ENCODE measurements at places on chromosomes 4 and X. TPM values are rescaled to one million over a fixed set of nuclear protein-coding genes. Genes with fewer than 3 reads are reported as not detected.

DNA sequence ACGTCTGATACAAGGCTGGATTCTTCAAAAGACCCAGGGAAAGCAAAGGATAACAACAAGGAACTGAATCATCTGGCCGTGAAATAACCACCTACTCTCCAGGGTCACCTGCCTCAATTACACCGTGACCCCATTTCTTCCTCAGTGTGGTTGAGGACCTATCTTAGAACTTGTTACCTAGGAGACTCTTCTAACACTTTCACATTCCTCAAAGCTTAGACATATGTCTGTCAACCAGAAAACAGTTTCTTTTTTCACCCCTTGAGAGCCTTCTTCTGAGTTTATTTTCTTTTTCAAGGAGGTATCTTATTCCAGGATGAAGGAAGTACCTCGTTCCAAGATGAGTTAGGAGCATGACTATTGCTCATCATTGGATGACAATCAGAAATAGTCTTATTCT lies 337.8 kb downstream of the ARHGAP24 start:
- no peaks in the 10 kb centered on the region for H3K36me3 ChIP-seq
- no peak overlapping the region for H3K27ac ChIP-seq
- H3K4me1 ChIP-seq, result no peaks in the 10 kb centered on the region
- H3K4me3 ChIP-seq, result no peak overlapping the region

DNA sequence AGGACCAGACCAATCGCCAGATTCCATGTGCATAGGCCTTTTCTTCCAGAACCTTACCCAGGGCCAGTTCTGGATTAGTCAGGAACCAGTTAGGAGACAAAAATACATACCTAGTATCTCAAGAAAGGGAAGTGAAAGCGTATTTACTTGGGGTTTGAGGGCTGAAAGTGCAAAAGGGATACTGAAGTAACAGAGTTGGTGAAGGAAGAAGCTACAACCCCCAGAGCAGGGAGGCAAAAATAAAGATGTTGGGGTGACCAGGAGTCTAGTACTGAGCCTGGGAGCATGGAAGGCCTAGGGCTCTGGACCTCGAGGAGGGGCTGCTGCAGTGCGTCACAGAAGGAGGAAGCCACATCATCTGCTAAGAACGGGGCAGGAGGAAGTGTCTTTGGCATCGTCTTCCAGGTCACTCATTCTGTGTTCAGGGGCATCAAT lies 38.3 kb downstream of the TKTL1 start:
- no peak overlapping the region for H3K4me3 ChIP-seq
- H3K4me1 ChIP-seq, result no peaks in the 10 kb centered on the region
- H3K27ac ChIP-seq, result no peak overlapping the region
- no peaks in the 10 kb centered on the region for H3K27me3 ChIP-seq
- H3K36me3 ChIP-seq, result no peaks in the 10 kb centered on the region

- H3K27ac ChIP-seq, result no peak overlapping the region
- H3K27me3 ChIP-seq, result no peaks in the 10 kb centered on the region
- H3K4me3 ChIP-seq, result no peak overlapping the region
- no peak for DNase-seq
Measured at GRCh38 chrX:74232859-74233258, 71.1 kb upstream of the ZCCHC13 start.

Gene MID1IP1
- 39.1 TPM for total RNA-seq

Gene EXOC1L
- not detected for total RNA-seq

Gene PNMA5
- not detected for total RNA-seq

GRCh38 chrX:141278306-141278705 lies 36.0 kb upstream of the SPANXC start:
- no peak for DNase-seq
- no peak overlapping the region for H3K27ac ChIP-seq
- no peaks in the 10 kb centered on the region for H3K4me1 ChIP-seq
- H3K27me3 ChIP-seq, result no peaks in the 10 kb centered on the region

DNA sequence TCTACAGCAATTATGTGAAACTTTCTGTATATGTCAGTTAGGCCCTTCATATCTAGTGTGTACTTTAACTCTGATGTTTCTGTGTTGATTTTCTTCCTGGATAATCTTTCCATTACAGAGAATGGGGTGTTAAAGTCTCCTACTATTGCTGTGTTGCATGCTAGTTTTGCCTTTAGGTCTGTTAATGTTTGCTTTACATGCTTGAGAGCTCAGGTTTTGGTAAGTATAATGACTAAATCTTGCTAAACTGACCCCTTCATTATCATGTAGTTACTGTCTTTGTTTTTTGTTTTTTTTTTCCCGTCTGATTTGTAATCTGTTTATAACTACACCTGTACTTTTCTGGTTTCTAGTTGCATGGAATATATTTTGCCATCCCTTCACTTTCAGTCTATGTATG lies 63.6 kb upstream of the UGT2B15 start:
- no peak for DNase-seq
- peak overlapping the region; percentile 74 for H3K27ac ChIP-seq
- peaks cover 38% of the 10 kb centered on the region for H3K4me1 ChIP-seq
- H3K4me3 ChIP-seq, result no peak overlapping the region

- no peaks in the 10 kb centered on the region for H3K4me1 ChIP-seq
- no peak for DNase-seq
- no peaks in the 10 kb centered on the region for H3K36me3 ChIP-seq
Measured at GRCh38 chr4:128135391-128135790, 74.3 kb downstream of the LARP1B start.

- H3K36me3 ChIP-seq, result no peaks in the 10 kb centered on the region
- H3K27ac ChIP-seq, result no peak overlapping the region
- H3K4me1 ChIP-seq, result no peaks in the 10 kb centered on the region
Measured at GRCh38 chr4:154989511-154989910, 208.4 kb downstream of the RBM46 start.

DNA sequence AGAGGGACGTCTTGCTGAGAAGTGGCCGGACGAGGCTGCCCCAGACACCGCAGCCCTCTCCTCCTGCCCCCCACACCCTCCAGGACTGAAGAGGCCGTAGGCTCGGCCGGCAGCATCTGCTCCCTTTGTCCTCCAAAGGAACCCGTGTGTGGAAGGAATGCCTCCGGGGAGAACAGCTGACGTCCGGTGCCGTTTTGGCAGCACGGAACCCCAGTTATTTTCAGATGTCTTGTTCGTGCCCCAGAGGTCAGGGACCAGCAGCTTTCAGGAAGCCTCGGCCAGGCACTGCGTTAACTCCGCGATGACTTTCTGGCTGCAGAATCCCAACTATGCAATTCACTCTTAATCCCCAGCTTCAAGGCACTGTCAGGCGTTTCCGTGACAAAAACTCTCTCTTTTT lies 10.9 kb upstream of the PPP2R3B start:
- H3K27ac ChIP-seq, result no peak overlapping the region
- no peak for DNase-seq
- H3K4me1 ChIP-seq, result no peaks in the 10 kb centered on the region
- no peaks in the 10 kb centered on the region for H3K36me3 ChIP-seq
- no peak overlapping the region for H3K4me3 ChIP-seq

Gene RAB9A
- total RNA-seq, result 4.8 TPM

- DNase-seq, result no peak
- no peaks in the 10 kb centered on the region for H3K27me3 ChIP-seq
- H3K27ac ChIP-seq, result no peak overlapping the region
Measured at GRCh38 chrX:41718481-41719235, 5.3 kb upstream of the GPR82 start.

Gene GCNA
- 3.7 TPM for total RNA-seq

Gene CTAG1A
- total RNA-seq, result not detected

Measured in transverse colon (tissue), 4 donors.